ENCODE measurements at places on chromosomes 1 and 21.

- no peak for DNase-seq
Measured at GRCh38 chr1:12177156-12177998, 10.6 kb downstream of the TNFRSF1B start.

DNA sequence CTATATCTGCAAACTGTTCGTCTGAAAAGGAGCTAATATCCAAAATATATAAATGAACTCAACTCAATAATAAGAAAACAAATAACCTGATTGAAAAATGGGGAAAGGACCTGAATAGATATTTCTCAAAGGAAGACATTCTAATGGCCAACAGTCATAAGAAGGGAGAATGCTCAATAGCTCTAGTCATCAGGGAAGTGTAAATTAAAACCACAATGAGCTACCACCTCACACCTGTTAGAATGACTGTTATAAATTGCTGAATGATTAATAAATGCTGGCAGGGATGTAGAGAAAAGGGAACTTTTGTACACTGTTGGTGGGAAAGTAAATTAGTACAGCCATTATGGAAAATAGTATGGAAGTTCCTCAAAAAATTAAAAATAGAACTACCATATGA lies 21.2 kb upstream of the C1orf115 start:
- no peak for DNase-seq

GRCh38 chr1:167227934-167228378 lies 7.3 kb downstream of the POU2F1 start:
- DNase-seq: no peak

DNA sequence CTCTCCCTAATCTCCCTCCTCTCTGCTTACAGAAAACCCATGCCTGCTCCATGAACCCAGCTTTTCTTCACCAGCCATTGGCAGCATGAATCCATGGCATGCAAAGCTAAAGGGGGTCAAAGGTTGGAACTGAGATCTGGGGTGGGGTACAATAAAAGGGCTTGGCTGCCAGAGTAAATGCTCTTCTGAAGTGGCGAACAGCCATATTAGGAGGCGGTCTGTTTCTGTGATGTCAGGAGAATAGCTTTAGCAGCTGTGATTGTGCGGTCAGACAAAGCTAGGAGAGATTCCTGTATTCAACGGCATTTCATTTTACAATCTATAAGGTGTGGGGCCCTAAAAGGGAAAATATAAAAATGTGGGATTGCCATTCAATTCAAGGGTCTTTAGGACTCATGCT lies 71.7 kb upstream of the TMPRSS2 start:
- no peak for DNase-seq

DNA sequence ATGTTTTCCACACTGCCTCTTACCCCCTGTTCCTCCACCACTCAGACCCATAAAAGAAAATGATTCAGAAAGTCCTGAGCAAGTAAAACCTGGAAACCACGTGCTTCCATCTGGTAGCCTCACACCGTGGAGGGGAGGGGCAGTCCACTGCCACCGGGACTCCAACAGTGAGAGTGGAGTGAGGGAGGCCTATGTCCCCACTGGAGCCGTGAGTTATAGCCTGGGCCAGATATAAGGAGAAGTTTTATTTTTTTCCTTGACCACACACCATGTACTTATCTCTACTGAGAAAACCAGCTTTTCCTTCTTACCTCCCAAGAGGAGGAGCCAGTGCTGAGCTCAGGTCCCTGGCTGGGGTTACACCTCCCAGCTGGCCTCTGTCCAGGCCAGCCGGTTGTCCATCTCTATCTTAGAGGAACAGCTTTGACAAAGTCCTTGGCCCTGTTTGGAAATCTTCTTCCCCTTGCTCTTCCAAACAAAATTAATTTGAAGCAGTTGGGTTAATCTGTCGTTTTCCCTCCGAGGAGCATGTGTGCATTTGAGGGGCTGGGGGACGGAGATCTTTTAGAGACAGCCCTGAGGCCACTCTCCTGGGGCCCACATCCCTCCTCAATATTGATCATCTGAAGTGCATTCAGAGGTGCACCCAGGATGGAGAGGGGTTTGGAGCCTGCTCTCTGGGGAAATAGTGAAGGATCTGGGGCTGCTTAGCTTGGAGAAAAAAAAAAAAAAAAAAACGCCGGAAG lies 49.1 kb upstream of the SERBP1 start:
- DNase-seq: no peak

DNA sequence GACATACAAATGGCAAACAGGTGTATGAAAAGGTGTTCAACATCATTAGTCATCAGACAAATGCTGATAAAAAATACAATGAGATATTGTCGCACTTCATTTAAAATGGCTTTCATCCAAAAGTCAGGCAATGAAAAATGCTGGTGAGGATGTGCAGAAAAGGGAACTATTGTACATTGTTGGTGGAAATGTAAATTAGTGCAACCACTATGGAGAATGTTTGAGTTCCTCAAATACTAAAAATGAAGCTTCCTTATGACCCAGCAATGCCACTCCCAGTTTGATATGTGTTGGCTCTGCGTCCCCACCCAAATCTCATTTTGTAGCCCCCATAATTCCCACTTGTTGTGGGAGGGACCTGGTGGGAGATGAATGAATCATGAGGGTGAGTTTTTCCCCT lies 309.7 kb upstream of the ZRANB2 start:
- DNase-seq: no peak

DNA sequence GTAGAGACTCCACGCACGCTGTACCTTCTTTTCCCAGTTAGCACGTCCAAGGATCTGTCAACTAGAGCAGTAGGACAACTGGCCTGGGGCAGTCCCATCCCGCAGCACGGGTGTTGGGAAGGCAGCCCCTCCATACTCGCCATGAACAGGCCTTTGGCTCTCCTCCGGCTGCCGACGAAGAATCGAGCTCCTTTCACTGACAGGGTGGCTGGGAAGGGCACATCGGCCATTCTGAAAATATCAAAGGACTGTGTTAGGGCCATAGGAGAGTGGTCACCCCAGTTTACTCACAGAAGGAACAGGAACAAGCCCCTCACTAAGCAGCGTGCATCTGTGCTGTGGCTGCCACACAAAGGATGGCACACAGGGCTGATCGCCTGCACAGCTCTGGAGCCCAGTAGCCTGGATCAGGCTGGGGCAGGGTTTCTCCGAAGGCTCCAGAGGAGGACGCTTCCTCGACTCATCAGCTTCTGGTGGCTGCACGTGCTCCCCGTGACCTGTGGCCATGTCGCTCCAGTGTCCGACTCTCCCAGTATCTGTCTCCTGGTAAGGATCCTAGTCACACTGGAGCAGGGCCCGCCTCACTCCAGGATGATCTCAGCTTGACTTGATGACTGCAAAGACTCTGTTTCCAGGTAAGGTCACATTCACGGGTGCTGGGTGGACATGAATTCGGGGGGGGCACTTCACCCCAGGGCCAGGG lies 8.9 kb downstream of the KRTAP10-1 start:
- DNase-seq: no peak

- no peak for DNase-seq
Measured at GRCh38 chr1:121516234-121516967, 331.6 kb downstream of the SRGAP2C start.

- no peak for DNase-seq
Measured at GRCh38 chr1:77498918-77499317, 183.5 kb downstream of the ZZZ3 start.

- DNase-seq: no peak
Measured at GRCh38 chr1:154931940-154932487, 4.5 kb downstream of the PMVK start.

GRCh38 chr1:248858096-248858890 lies 592 bp downstream of the ZNF692 start:
- DNase-seq: no peak

GRCh38 chr1:221775206-221775605 lies 33.3 kb upstream of the DUSP10 start:
- no peak for DNase-seq

Data from stimulated activated CD8-positive, alpha-beta memory T cell treated with anti-CD3 and anti-CD28 coated beads, Interleukin-2, amount 100 ng/mL, for 48 hours (primary cell).